IgD-negative memory B cell (primary cell): ENCODE measurements at places on chromosomes 11 and 22. TPM values are rescaled to one million over a fixed set of nuclear protein-coding genes. Genes with fewer than 3 reads are reported as not detected.

FAM181B gene
- polyA plus RNA-seq: not detected

ATP5MG gene
- 547 TPM for polyA plus RNA-seq

ST14 gene
- polyA plus RNA-seq: 94.1 TPM

MOGAT2 gene
- not detected for polyA plus RNA-seq

OR4C45 gene
- polyA plus RNA-seq: not detected

GPHA2 gene
- not detected for polyA plus RNA-seq

ROBO4 gene
- not detected for polyA plus RNA-seq

B3GAT1 gene
- polyA plus RNA-seq: not detected
